ENCODE measurements at places on chromosomes 6 and 20.
A peak's percentile ranks its signal among the peaks of the same experiment; 100 is the strongest.

DNA sequence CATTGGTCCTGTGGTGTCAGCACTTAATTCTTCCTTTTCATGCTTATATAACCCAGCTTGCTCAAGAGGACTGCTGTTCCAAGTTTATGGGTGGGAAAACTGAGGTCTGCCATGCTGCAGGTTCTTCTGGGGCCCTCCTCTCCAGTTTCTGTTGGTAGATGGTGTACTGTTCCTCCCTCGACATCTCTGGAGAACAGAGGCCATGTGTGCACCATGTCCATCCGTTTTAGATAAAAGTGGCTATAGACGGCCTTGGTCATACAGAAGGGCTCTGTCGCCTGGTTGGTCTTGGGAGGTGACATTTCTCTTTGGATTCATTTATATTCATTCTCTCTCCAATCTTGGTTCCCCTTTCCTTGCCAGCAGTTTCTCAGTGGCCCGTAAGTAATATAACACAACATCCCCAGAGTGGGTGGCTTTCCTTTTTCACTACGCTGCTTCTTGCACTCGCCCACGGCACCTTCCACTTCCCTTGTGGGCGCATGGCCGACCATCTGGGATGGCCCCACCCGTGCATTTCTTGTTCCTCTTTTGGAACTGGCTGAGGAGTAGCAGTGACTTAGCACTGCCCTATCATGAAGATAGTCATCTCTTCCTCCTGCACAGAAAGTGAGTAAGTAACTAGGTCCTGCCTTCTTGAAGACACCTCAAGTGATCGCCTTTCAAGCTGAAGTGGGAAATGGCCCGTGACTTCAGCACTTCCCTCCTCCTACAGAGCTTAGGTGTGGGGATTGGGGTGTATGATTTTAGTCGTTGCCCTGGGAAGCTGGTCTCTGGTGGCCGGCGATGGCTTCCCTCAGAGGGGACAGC lies 94.2 kb downstream of the RREB1 start:
- no peak for DNase-seq

DNA sequence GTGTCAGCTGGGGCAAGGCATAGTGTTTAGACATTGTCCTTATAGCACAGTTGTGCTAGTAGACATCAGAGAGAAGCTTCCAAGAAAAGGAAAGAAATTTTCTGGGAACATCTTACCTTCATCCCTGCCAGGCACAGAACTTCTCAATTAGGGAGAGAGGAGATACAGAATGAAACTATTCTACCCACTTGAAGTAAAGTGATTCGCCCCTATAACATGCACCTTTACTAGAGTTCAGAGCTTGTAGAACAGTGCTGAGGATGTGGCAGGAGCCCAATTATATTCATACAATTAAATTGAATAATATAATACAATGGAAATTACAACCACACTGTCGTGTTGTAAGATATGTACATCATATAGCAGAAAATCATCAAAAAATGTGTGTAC lies 1063.9 kb upstream of the CITED2 start:
- no peak for DNase-seq

- DNase-seq = no peak
These were observed 120.8 kb downstream of the ISM1 start for GRCh38 chr20:13341737-13342393.

- no peak for DNase-seq
These were observed 317.5 kb downstream of the HIVEP2 start for GRCh38 chr6:142627474-142627873.

DNA sequence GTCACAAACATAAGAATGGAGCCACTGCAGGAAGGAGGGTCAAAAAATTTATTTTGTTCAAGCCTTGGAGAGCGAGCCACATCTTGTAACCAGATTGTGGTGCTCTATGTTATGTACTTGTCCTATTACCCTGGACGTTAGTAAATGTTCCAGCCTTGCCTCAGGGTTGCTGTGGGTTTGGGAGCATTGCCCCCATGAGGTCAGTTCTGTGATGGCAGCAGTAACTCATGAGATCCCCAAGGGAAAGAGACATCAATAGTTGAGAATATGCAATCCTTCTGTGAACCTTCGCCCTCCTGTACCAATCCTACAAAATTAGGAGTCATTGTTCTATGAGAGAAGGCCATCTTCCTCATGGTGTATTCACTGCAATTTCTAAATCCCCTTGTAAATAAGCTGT lies 16.4 kb upstream of the CFAP206 start:
- no peak for DNase-seq

DNA sequence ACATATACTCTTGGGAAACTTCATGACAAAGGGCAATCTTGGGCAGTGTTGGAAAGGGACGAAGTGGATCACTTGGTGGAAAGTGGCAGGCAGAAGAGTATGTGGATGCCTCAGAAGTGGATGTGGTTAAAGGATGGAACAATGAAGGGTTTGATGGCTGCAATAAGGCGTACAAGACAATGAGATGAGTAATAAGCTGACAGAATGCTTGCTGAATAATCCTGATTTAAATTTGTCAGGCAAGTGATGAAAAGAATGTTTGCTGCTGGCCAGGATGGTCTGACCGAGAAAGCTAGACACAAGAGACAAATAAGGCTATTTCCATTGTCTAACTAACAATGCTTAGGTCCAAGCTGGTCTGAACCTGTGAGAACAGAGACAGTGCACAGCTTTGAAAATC lies 61.6 kb upstream of the CEP85L start:
- no peak for DNase-seq

- DNase-seq = no peak
These were observed 69.6 kb downstream of the JAG1 start for GRCh38 chr20:10603971-10604864.

DNA sequence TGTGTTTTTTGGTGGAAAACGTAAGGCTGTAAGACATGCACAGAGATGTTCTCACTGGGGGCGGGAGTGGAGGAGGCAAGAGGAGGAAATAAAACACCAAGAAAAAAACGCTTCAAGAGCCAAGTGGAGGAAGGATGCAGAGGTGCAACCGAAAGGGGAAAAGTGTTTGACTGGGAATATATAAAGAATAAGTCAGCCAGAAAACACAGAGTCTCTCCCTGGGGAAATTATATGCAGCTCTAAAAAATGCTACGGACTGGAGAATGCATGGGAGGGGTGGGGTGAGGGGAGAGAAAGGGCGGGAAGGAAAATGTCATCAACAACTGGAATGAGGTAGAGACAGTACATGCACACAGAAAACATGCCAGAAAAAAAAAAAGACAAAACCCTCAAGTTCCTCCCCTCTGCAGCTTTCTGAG lies 133.5 kb downstream of the SCML4 start:
- peak; percentile 81 for DNase-seq

- peak; percentile 50 for DNase-seq
These were observed 1.0 kb downstream of the MRPS26 start for GRCh38 chr20:3046677-3047462.

GRCh38 chr20:39961637-39962244 lies 727.3 kb downstream of the MAFB start:
- DNase-seq = no peak

Data from left hindlimb (tissue), 1 donor.